ENCODE measurements at places on chromosomes 3 and 15.

DNA sequence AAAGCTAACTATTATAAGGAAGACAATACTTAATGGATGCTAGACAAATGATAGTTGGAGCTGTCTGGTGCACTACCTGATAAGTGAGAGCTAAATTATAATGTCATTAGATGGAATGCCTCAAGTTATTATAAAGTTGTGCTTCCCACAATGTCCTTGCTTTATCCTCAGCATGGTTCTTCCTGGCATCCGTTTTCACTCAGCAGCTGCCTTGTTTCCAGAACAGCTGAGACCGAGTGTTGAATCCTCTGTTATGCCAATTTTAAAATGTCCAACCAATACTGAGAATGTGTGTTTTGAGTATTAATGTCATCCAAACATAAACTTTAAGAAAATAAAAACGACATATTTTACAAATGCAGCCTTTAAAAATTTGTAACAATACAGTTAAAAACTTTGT lies 286.7 kb upstream of the SOX2 start:
- no peak for DNase-seq

DNA sequence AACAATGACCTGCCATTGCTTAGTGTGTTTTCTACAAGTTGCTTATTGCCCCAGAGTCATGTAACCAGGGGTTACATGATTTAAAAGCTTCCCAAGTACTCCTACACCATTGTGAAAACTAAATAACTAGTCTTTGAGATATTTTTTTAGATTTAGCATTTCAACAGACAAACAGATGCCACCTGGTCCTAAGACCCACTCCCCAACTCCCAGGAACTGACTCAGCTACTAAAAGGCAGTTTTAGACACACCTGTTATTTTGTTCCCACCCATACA lies 28.1 kb upstream of the KBTBD12 start:
- DNase-seq, result no peak

- DNase-seq, result no peak
Measured at GRCh38 chr15:68441045-68441743, 9.2 kb upstream of the ITGA11 start.

GRCh38 chr3:33420966-33421365 lies 19.2 kb downstream of the UBP1 start:
- DNase-seq, result no peak

- no peak for DNase-seq
Measured at GRCh38 chr15:63218100-63218808, 28.8 kb downstream of the RAB8B start.
